Non-pigmented ciliary epithelial cell (primary cell): ENCODE measurements at places on chromosomes 7 and 10.

- DNase-seq: no peak
Observed at GRCh38 chr10:118259288-118259906, 82.7 kb downstream of the FAM204A start.

DNA sequence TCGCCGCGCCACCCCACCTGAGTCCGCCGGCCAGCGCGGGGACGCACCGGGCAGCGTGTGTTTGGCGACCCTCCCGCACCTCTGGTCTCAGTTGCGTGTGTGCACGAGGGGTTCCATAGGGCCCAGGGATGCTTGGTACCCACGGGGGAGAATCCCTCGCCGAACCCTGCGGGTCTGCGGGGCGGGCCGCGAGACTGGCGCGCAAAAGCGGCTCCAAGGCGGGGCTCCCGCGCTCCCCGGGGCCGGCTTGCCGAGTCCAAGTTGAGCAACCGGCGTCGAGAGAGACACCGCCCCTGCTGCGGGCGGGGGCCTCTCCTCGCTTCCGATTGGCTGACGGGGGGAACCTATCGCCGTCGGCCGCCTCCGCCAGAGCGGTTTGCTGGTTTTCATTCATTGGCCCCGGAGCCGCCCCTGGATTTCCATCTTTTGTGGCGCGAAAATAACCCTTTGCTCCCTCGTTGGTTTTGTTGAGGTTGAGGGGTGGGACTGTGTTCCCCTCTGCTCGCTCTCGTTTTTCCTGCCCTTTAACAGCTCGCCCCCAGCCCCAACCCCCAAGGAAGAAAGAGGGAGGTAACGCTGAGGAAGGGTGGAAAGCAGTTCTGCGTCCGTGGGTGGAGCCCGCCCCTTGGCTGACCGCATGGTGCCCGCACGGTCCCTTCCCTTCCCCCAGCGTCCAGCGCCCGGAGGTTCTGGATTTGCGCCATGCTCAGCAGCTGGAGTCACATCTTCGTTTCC lies 4.0 kb upstream of the IGF2BP3 start:
- DNase-seq: peak; percentile 76

DNA sequence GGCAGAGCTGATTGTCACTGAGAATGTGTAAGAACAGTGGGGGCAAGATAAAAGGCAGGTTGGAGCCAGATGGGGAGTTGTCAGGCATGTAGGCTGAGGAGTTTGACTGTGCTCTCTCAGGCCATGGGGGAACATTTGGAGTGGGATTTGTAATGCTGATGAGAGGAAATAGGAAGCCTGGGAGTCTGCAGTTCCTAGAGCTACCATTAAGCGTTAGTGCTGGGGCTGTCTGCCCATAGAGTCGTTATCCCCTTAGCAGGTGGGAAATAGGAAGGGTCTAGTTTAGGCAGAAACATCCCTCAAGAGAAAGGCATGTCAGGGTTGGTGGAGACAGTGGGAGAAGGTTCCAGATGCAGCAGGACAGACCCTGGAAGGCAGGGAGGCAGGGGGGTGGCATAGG lies 75.5 kb downstream of the RPS24 start:
- DNase-seq: no peak

DNA sequence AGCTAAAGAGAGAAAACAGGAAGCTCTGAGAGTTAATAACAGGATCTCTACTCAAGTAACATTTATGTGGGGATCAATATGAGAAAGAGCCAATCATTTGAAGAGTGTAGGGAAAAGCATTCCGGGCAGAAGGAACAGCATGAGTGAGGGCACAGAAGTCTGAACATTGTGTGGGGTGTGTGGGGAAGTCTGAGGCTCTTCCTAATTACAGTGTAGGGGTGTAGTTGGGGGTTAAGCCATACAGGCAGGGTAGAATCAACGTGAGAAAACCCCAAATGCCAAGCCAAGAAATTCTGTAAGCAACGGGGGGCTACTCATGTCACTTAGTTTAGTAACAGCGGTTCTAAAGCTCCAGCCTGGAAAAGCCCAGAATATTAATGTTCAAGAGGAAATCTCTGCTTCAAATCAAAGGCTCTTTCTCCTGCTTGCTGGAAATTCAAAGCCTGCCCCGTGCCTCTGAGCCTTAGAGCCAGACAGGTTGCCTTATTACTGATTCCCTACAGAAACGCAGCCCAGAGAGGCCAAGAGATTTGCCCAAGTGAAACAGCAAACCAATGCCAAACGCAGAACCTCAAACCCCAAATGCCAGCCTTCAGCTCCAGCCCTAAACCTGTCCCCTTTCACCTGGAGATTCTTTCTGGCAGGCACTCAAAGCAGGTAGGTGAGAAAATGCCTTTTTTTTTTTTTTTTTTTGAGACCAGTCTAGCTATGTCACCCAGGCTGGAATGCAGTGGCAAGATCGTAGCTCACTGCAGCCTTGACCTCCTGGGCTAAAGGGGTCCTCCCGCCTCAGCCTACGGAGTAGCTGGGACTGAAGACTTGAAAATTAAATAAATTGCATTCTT lies 36.1 kb downstream of the DNAJB12 start:
- DNase-seq: no peak

- DNase-seq: no peak
Observed at GRCh38 chr10:17624996-17625395, 7.8 kb upstream of the HACD1 start.

- no peak for DNase-seq
Observed at GRCh38 chr7:51315393-51316261, 982 bp downstream of the COBL start.

DNA sequence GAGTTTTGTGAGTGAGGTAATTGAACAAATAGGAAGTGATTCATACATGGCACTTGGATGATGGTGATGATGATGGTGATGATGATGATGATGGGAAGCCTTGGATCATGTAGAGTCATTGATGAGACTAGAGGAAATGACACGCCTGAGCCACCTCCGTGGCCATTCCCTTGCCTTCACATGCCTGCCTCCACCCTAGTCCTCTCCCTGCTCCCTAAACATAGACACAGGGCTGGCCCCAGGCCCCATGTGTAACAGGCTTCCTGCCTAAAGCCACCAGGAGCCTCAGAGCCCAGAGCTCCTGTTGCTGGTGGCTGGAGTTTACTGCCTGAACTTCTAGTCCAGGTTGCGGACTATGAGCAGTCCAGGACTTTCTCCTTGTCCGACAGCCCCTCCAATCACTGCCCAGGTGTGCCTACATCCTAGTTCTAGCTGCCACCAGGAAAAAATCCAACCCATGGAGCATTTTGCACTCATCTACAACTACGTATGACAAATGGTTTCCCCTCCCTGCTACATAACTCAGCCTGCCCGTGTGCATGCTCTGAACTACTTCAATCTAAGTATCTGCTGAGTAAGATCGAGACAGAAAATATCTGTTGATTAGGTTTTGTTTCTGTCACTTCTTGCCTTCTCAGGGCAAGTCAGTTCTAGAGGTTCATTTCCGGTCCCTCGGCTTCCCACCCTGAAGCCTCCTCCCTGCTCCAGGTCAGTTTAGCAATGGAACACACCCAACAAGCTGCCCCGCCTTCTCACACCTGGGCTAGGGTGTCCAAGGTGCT lies 35.5 kb upstream of the KDM7A start:
- no peak for DNase-seq

DNA sequence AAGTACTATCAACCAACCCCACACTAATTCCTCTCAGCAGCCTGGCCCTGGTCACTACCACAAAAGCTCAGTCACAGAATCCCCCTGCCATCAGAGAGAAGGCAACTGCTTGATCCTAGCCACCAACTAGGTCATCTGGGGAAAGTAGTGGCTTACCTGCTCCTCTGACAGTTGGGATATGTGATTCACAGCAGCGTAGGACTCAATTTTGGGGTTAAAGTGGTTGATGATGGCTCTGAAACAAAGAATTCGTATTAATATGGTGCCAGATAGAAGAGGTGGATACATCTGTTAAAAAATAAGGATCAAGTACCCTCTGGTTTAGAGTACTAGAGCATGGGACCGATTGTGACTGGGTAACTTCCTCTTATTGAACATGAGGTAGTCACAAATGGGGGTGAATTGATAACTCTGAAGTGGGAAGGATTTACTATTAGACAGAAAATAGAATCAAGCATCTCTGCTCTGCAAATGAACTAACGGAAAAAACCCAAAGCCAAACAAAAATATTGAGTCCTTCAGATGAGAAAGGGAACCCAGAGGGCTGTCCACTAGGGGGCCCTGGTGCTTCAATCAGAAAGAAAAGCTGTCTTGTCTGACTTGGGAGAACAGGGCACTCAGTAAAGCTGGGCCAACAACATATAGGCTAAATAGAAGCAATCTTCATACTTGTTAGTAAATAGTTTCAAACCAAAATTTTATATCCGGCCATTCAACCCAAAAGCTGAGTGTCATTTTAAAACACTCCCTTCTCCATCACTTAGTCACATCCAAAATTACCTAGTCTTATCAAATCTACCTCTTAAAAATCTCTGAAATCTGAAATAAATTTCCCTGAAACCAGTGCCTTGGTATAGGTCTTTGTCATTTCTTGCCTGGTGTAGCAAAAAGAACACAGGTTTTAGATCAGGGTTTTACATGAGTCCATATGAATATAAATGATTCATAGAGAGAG lies 45.9 kb upstream of the KCNIP2 start:
- no peak for DNase-seq

DNA sequence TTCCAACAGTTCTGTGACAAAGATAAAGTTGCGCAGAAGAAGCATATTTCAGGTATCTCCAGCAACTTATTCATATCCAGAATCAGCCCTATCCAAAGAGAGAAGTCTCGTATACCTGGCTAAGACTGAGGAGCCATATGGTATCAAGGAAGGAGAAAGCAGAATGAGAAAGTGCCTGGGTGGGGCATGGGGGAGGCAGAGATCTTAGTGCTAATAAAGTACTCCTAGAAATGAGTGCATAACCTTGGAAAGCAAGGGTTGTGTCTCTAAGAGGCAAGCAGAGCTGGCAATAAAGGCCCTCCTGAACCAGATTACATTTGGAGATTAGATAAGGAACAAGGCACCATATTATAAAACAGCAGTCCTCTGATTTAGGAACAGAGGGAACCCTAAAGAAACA lies 12.7 kb downstream of the TASOR2 start:
- no peak for DNase-seq

GRCh38 chr10:74958316-74958715 lies 131.9 kb downstream of the KAT6B start:
- DNase-seq: no peak

DNA sequence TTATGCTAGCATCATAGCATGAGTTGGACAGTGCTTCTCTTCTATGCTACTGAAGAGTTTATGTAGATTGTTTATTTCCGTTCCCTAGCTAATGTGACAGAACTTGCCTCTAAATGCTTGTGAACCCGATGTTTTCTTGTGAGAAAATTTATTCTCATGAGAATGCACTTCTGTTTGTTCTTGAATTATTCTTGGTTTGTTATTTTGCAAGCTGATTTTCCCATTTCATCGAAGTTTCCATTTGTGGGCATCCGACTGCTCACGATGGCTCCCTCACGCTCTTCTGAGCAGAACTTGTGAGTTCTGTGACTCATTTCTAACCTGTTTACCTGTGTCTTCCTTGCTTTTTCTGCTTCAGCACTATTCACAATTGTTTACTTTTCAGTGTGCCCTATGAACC lies 59.9 kb downstream of the WDFY4 start:
- no peak for DNase-seq

DNA sequence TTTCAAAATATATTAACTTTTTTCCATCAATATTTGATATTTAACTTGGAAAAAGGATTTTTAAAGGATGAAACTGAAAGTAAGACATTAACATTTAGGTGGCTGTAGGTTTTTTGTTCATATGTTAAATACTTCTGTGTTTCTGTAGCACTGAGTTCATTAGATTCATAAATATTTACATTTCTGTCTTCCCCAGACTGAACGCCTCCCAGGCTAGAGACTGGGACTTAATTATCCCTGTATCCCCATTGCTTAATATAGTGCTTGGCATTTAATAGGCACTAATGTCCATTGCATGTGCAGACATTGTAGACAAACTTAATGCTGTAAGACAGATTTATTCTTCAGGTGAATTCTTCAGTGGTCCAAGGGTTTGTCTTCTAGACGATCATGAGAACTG lies 7.4 kb downstream of the PTPN12 start:
- DNase-seq: no peak

GRCh38 chr10:124386186-124387077 lies 32.3 kb downstream of the OAT start:
- no peak for DNase-seq

DNA sequence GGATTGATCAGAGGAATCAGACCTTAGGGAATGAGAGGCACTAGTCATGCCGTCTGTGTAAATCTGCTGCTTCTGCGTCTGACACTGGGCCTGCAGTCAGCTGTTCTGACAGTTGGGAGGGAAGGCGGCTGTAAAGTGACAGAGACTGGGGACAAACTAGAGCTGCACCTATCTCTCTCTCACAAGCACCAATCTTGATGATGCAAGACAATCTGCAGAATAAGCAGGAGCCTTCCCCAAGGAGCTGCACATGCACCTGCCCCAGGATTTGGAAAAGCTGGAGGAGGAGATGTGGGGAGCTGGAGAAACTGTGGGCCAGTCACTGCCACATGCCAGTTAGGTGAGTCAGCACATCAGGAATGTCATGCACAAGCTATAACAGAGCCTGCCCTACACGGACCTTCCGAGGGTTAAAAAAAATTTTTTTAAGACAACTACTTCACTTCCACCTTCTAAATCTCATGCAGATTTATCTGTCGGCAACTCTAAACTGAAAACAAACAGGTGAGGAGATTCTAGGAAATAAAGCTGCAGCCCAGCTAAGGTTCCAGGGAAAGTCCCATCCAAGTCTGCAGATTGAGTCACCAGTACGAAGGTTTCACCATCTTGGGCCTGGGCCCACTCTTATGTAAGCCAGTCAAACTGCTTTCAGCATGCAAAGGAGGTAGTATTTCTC lies 39.2 kb downstream of the ENO4 start:
- peak; percentile 52 for DNase-seq
